ENCODE measurements at places on chromosomes 1 and 21.

GRCh38 chr1:7250176-7250575, 464.9 kb downstream of the CAMTA1 start:
- no peak for DNase-seq
- no peak overlapping the region for H3K4me3 ChIP-seq
- H3K27ac ChIP-seq, result no peak overlapping the region
- H3K27me3 ChIP-seq, result peaks cover 89% of the 10 kb centered on the region
- no peaks in the 10 kb centered on the region for H3K36me3 ChIP-seq
- H3K4me1 ChIP-seq, result no peaks in the 10 kb centered on the region

DNA sequence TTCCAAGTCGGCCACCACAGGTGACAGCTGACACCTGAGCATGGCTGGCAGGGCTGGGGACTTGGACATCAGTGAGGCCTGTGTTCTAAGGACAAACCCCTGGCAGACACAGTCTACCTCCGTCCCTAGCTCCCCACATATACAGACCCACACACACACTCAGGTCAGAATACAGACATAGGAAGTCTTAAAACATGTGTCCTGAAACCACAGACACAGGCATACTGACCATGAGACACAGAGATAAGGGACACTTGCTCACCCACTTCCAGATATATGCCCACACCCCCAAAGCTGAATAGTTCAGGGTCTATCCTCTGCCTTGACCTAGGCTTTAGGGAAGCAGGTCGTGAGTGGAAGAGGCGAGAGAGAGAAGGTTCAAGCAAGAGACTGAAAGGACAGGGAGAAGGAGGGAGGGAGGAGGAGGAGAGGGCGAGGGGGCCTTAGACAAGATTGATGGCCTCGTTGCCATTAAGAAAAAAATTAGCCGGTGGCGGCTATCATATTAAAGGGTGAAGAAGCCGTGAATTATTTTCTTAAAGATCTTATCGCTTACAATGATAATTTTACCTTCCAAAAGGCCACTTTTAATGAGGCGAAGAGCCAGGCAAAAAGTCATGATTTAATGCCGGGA, 49.9 kb downstream of the TMEM53 start:
- H3K27ac ChIP-seq, result no peak overlapping the region
- H3K4me1 ChIP-seq, result no peaks in the 10 kb centered on the region
- H3K4me3 ChIP-seq, result no peak overlapping the region
- no peaks in the 10 kb centered on the region for H3K36me3 ChIP-seq

DNA sequence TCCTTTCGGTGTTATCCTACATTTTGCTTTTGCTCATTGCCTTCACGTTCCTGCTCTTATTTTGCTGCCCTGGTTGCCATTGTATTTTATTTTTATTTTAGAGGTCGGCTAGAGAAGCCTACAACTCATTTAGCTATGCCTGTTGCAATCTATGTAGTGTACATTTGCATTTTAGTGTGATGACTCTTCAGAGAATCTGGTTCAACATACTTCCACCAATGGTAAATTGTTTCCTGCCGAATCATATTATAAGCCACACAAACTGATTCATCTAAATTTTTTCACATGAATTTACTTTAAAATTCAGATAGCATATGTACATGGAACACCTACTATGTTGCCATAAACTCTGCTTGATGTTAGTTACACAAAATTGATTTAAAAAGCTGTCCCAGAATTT, 1596.9 kb downstream of the PLA2G4A start:
- H3K27me3 ChIP-seq, result no peaks in the 10 kb centered on the region
- H3K4me3 ChIP-seq, result no peak overlapping the region
- DNase-seq, result no peak

DNA sequence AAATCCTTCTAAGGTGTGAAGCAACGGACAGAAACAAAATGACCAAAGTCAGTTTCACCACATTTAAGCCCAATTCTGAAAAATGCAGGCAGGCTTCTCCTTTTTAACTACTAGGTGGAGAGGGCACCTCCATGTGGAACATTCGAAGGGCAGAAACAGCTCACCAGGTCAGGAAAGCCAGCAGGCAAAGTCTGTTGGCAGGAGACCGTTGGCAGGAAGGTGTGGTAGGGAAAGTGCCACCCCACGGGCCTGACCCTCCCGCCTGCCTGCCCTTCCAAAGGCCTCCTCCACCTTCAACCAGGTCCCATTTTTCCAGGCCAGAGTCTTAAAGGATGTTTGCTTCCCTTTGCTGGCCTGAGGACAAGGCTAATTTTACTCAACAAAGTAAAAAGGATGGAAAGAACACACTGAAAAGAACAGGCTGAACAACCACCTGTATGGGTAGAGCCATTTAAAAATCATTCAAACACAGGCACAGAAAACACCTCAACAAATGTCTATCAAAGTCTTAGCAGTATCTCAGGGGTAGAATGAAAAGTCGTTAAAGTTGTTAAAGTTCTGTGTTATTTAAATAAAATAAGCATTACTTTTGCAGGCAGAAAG, 26.4 kb downstream of the CAPZB start:
- no peak for DNase-seq
- H3K36me3 ChIP-seq, result peaks cover 14% of the 10 kb centered on the region
- H3K27ac ChIP-seq, result peak overlapping the region; percentile 93
- H3K4me1 ChIP-seq, result peaks cover 86% of the 10 kb centered on the region

- DNase-seq, result no peak
- no peak overlapping the region for H3K27ac ChIP-seq
- H3K36me3 ChIP-seq, result no peaks in the 10 kb centered on the region
- H3K27me3 ChIP-seq, result peaks cover 37% of the 10 kb centered on the region
- H3K4me3 ChIP-seq, result no peak overlapping the region
Observed at GRCh38 chr1:11320153-11320936, 47.3 kb downstream of the UBIAD1 start.

DNA sequence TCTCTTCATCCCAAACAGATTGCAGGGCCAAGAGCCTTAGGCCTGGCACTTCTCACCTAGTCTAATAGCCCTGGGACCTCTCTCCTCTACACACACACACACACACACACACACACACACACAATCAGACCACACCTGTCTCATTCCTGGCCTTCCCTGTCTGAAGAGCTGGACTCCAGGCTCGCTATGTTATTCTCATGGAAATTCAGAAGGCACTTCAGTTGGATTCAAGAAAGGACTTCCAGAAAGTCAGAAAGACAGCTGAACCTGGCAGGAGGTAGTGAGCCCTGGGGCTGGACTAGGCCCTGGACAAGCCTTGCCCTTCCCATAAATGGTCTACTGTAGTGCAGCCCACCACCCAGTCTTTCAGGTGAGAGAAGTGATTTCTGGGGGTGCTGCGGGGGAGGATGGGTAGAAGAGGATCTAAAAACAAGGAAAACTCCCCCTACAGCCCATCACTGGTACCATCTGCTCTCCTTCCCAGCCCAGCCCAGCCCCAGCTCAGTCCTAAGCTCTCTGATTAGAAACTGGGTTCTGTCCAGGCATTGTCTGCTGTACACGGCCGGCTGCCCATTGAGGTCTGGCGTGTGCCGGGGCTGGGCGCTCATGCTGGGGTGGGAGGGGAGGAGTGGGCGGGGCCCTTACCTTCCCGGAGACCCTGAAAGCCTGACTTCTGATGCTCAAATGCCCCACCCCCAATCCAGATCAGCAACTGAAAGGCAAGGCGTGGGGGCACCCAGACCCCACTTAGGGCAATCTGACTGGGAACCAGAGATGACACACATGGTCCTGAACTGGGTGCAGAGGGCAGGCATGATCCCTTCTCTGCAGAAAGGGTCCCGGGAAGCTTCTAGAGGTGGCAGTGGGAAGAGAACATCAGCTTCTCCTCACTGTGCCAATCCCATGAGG, 2.5 kb downstream of the KIF21B start:
- peak overlapping the region; percentile 98 for H3K4me3 ChIP-seq
- H3K36me3 ChIP-seq, result peaks cover 13% of the 10 kb centered on the region
- no peak for DNase-seq
- no peaks in the 10 kb centered on the region for H3K27me3 ChIP-seq
- peak overlapping the region; percentile 96 for H3K27ac ChIP-seq

DNA sequence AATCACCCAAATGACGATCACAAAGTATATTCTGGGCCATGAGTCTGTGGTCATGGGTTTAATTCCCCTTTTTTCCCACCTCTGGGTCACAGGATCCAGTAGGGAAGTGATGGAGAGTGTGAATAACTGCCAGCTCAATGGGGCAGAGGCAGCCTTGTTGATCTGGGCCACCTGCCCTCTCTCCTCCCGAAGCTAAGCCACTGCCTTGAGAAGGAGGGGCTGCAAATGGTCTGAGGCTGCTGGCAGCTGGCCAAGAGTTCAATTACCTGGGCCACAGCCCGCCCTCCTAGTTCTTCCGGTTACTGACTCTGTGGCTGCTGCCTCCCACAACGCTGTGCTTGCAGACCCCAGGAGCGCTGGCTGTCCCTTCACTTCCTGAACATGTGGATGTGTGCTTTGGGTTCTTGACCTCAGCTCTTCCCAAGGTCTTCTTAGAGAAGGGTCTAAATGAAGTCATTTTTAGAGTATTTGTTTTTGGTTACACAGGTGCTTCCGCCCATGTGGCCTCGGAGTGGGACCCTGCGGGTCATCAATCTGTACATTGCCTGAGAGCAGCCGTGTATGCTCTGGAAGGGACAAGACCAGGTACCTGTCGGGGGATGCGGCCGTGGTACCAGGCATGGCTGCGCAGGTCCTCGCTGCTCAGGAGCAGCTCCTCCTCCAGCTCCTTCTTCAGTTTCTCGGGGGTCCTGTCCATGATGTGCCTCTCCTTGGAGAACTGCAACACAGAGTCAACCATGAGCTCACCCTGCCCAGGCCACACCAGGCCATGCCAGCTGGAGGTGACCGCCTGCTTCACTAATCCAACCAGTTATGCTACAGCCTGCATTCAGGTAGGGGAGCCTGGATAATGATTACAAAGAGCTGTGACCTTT, 89.7 kb downstream of the BCAR3 start:
- no peak for DNase-seq
- H3K36me3 ChIP-seq, result peaks cover 1% of the 10 kb centered on the region
- no peak overlapping the region for H3K27ac ChIP-seq
- H3K4me3 ChIP-seq, result peak overlapping the region; percentile 41

DNA sequence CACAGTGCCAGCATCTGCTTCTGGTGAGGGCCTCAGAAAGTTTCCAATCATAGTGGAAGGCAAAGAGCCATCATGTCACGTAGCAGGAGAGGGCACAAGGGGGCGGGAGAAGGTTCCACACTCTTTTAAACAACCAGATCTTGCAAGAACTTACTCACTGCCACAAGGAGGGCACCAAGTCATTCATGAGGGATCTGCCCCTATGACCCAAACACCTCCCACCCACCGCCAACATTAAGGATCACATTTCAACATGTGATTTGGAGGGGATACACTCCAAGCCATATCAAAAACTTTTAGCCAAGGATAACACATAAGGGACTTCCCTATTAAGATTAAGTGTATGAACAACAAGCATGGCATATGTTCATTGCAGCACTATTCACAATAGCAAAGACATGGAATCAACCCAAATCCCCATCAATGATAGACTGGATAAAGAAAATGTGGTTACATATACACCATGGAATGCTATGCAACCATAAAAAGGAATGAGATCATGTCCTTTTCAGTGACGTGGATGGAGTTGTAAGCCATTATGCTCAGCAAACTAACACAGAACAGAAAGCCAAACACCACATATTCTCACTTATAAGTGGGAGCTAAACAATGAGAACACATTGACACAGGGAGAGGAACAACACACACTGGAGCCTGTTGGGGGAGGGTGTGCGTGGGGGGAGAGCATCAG, 19.9 kb upstream of the SLC35F3 start:
- H3K4me3 ChIP-seq, result no peak overlapping the region
- H3K27me3 ChIP-seq, result peaks cover 44% of the 10 kb centered on the region
- no peaks in the 10 kb centered on the region for H3K36me3 ChIP-seq

DNA sequence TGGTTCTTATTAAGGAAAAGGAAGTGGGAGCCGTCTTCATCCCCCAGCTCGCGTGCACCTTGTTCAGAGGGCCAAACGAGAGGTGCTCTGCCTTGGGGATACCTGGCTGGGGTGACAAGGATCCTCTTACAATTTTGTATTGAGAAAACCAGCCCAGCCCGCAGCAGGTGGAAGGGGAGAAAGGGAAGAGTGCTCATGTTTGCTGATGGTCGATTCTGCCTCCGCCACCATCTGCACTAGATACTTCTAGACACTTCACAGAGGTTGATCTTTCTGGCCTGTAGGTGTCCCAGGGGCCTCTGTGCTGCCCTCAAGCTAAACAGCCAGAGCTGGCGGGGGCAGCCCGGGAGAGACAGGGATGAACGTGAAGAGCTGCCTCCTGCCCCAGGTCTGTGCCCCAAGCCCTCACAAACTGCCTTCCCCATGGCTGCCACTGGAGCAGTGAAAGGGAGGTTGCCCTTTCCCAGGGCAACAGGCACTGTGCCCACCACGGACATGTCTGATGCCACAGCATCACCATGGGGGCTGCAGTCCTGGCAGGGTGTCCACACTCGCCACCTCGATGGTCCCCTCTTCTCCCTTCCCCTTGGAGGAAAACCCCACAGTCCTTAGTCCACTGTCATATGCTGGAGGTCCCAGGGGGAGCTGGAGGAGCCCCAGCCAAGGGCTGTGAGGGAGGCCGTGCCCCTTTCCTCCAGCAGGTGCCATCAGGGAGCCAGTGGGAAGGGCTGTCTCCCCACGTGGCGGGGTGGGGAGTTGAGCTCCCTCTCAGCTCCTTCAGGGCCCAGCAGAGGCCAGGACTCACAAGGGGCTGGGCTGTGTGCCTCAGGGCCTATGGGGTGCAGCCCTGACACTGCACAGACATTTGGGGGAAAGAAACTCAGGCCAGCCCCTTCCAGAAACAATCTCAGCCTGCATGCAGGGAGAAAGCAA, 8.1 kb downstream of the ADPRS start:
- DNase-seq, result no peak
- peaks cover 17% of the 10 kb centered on the region for H3K36me3 ChIP-seq
- H3K4me1 ChIP-seq, result peaks cover 5% of the 10 kb centered on the region

DNA sequence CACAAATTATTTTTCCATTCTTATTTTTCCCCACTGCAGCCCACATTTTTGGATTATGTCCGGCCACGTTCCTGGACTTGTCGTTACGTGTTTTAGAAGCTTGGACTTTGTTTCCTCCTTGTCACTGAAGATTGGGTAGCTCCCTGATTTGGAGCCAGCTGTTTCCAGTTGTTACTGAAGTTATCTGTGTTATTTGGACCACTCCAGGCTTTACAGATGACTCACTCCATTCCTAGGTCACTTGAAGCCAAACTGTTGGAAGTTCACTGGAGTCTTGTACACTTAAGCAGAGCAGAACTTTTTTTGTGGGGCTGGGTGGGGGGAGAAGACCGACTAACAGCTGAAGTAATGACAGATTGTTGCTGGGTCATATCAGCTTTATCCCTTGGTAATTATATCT, 12.2 kb upstream of the AXDND1 start:
- no peak for DNase-seq
- no peaks in the 10 kb centered on the region for H3K27me3 ChIP-seq
- no peak overlapping the region for H3K4me3 ChIP-seq
- H3K4me1 ChIP-seq, result peaks cover 11% of the 10 kb centered on the region
- no peak overlapping the region for H3K27ac ChIP-seq
